ENCODE measurements at places on chromosomes 5 and 9. TPM values are rescaled to one million over a fixed set of nuclear protein-coding genes. Genes with fewer than 3 reads are reported as not detected.

DNA sequence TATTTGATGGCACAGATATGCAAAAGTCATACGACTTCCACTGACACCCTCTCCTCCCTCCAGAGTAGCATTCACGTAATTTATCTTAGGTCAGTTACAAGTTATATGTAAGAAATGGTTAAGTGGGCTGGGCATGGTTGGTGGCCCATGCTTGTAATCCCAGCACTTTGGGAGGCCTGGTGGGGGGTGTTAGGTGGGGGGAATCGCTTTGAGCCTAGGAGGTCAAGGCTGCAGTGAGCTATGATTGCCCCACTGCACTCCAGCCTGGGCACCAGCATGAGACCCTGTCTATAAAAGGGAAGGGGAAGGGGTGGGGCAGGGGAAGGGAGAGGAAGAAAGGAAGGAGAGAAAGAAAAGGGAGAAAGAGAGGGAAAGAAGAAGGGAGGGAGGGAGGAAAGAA is 202.8 kb downstream of the AUH start:
- DNase-seq: no peak

DNA sequence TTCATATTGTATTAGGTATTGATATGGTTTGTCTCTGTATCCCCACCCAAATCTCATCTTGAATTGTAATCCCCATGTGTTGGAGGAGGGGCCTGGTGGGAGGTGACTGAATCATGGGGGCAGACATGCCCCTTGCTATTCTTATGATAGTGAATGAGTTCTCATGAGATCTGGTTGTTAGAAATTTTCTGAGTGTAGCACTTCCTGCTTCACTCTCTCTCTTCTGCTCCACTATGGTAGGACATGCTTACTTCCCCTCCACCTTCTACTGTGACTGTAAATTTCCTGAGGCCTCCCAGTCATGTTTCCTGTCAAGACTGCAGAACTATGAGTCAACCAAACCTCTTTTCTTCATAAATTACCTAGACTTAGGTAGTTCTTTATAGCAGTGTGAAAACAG is 187.4 kb upstream of the SLC24A2 start:
- no peak for DNase-seq

DNA sequence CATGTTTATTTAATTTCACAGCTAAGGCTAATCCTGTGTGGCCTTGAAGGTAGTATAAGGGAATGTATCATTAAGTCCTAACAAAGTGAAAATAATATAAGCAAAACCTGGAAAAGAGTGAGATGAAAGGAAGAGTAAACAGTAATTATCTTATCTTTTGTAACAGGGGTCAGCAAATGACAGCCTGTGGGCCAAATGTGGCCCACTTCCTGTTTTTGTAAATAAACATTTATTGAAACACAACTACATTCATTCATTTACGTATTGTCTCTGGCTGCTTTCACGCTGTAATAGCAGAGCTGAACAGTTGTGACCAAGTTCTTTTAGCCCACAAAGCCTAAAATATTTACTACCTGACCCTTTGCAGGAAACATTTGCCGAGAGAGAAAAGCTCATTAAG is 78.4 kb upstream of the HTR4 start:
- no peak for DNase-seq

NMUR2 gene
- total RNA-seq: not detected

GDNF gene
- total RNA-seq: not detected

GRCh38 chr5:57817924-57818323 is 335.3 kb upstream of the ACTBL2 start:
- DNase-seq: no peak

DNA sequence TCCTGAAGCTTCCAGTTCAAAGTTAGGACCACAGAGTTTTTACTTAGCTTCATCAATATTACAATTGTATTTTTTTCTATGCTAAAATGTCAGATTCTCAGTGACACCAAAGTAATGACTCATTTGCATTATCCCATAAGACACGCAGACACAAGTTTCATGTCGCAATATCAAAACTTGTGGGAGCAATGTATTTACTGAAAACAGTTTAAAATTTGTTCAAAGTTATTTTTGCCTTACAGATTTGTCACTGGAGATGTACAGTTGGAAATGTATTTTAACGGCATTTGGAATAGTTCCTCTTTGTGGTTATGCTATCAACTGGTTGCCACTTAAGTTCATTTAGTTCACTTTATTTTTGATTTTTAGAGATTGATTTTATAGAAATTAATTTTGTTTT is 36.2 kb upstream of the DAP start:
- no peak for DNase-seq

CHSY3 gene
- total RNA-seq: 2.3 TPM

QRFP gene
- total RNA-seq: not detected

DNA sequence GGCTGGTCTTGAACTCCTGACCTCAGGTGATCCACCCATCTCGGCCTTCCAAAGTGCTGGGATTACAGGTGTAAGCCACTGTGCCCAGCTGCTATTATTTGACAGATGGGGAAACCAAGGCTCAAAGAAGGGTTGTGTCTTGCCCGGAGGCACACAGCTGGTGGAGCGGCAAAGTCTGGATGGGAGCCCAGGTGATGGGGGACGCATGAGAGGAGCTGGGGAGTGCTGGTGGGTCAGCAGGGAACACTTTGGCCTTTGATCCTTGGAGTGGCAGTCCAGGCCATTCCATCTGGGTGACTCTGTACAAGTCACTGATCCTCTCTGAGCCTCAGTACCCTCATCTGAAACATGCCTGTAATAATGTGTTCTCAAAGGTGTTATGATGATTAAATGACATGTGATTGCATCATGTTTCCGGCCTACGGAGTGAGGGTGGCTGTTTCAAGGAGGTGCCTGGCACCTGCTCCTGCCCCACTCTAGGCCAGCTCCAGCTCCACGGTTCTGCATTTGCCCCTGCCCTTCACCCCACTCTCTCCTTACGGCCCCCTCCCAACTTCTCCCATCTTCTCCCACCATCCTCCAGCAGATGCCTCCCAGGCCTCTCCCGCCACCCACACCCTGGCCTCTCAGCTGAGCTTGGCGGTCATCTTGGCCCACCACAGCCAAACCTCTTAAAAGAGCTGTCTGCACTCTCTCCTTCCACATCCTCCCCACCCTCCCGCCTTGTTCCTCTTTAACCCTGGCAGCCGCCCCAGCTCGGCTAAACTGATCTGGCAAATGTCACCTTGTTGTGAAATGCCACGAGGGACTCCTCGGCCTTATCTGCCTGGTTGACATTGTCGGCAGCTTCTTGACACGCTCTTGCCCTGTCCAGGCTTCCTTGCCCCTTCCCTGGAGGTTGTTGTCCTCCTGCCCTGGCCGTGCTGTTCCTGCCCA is 5.5 kb upstream of the DBN1 start:
- no peak for DNase-seq

- DNase-seq: no peak
Measured at GRCh38 chr5:81265101-81265500, 32.0 kb downstream of the CKMT2 start.

- no peak for DNase-seq
Measured at GRCh38 chr5:165405340-165405739, 1899.9 kb downstream of the MAT2B start.

- DNase-seq: no peak
Measured at GRCh38 chr5:178209334-178210072, 5.2 kb downstream of the HNRNPAB start.

DNA sequence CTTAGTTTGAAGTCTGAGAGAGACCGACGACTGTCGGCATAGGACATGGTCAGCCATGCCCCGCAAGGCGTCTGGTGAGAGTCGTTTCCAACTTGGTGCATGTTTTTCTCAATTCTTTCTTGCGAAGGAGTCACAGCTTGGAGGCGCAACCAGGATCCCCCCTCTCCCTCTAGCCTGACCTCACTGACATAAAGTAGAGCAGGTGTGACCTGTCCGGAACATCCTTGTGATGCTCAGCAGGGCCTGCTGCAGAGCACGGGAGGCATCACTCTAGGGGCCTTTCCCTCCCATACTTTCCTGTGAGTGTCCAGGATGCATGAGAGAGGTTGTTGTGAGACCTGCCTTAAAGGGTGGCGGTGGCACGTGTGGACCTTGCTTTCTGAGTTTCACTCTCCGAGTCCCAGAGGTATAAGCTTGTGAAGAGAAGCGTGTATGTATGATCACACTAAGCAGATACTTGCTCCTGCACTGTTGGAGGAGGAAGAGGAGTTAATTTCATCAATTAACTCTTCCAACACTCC is 5.0 kb downstream of the TENT4A start:
- DNase-seq: no peak

TTF1 gene
- total RNA-seq: 14.5 TPM

IL9 gene
- not detected for total RNA-seq

DNA sequence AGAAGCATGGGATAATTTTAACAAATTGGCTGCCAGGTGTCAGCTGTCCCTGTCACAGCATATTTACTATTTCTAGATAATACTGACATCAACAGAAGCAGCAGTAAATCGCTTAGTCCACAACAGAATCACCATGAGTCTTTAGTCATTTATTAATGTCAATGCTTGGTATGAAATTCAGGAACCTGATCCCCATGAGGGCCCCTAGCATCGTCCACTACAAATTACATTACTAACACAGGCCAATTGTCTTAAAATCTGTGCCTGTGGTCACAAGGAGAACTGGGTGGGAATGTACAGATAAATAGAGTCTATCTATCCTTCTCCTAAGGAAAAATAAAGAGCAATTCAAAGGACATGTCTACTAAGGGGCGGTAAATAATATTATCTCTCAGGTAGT is 76.1 kb downstream of the TSSK1B start:
- no peak for DNase-seq

MOB3B gene
- 1.2 TPM for total RNA-seq

Measured in HCT116 (cell line).